Thoracic aorta (tissue), 2 donors: ENCODE measurements at places on chromosomes 5 and 9.

GRCh38 chr5:36659411-36659810, 53.0 kb downstream of the SLC1A3 start:
- no peak overlapping the region for H3K27ac ChIP-seq
- no peaks in the 10 kb centered on the region for H3K36me3 ChIP-seq
- no peak overlapping the region for H3K4me3 ChIP-seq
- no peaks in the 10 kb centered on the region for H3K27me3 ChIP-seq
- peaks cover 5% of the 10 kb centered on the region for H3K4me1 ChIP-seq

DNA sequence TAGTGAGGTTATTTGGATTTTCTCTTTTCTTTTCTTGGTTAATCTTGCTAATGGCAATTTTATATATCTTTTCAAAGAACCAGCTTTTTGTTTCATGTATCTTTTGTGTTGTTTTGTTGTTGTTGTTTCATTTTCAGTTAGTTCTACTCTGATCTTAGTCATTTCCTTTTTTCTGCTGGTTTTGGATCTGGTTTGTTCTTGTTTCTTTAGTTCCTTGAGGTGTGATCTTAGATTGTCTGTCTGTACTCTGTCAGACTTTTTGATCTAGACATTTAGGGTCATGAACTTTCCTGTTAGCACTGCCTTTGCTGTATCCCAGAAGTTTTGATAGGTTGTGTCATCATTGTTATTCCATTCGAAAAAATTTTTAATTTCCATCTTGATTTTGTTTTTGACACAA, 399.7 kb downstream of the TLE1 start:
- no peaks in the 10 kb centered on the region for H3K27me3 ChIP-seq
- H3K36me3 ChIP-seq, result no peaks in the 10 kb centered on the region
- no peak overlapping the region for H3K4me3 ChIP-seq

DNA sequence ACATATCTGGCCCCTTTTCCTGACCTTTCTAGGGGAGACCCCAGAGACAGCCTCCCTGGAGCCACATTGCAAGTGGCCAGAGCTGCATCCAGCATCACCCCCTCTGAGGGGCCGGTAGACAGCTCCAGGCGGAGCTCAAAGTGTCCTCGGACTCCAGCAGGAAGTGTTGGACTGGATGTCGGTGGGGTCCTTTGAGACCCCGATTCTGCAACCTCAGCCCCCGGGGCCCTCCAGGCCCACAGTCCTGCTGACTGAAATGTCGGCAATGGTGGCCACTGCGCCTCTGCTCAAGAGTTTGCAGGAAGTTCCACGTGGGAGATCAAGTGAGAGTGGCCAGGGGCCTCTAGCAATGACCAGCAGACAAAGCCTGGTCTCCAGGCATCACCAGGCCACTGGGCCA, 115.9 kb upstream of the FOXD4L5 start:
- H3K4me1 ChIP-seq, result no peaks in the 10 kb centered on the region
- no peaks in the 10 kb centered on the region for H3K36me3 ChIP-seq
- H3K27me3 ChIP-seq, result no peaks in the 10 kb centered on the region

- H3K27me3 ChIP-seq, result no peaks in the 10 kb centered on the region
- peaks cover 3% of the 10 kb centered on the region for H3K4me1 ChIP-seq
- H3K27ac ChIP-seq, result no peak overlapping the region
- H3K36me3 ChIP-seq, result no peaks in the 10 kb centered on the region
- no peak for DNase-seq
- no peak overlapping the region for H3K4me3 ChIP-seq
These were observed 111.8 kb downstream of the HMHB1 start for GRCh38 chr5:143923634-143924266.

DNA sequence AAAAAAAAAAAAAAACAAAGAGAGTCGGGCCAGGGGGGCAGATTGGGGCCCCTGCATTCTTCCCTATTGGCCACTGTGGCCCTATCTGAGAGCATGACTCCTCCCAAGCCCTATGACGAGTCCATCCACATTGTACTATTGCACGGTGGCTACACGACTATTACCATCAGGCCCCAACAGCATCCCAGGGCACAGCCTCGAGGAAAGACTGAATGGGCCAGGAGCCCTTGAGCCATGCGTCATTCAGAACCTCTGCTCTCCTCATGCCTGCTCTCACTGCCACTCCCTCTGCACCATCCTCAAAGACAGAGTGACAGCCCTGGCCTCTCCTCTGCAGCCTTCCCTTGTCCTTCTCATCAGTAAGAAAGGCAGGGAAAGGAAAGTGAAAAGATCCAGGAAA, 20.2 kb upstream of the ORM1 start:
- H3K27me3 ChIP-seq, result no peaks in the 10 kb centered on the region
- no peak overlapping the region for H3K4me3 ChIP-seq
- no peak for DNase-seq
- H3K36me3 ChIP-seq, result peaks cover 27% of the 10 kb centered on the region

DNA sequence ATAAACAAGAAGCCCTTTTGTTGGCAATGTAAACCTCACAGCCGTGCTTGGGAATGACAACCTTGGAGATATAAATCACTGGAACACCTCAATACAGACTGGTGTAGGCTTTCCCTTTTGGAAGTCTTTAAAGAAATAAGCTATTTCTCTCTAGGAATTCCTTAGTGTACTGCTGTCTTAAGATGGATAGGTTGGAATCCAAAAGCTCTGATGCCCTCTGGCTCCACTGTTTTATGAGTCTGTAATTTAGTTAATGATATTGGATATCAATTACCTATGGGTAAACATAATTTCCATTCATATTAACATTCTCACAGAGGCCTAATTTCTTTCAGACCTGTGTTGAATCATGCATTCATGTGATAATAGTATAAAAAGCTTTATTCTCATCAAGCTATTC, 435.9 kb upstream of the MPDZ start:
- no peak overlapping the region for H3K4me3 ChIP-seq
- DNase-seq, result no peak
- no peaks in the 10 kb centered on the region for H3K27me3 ChIP-seq
- peaks cover 38% of the 10 kb centered on the region for H3K4me1 ChIP-seq

GRCh38 chr9:116172216-116172615, 18.6 kb downstream of the PAPPA start:
- no peaks in the 10 kb centered on the region for H3K27me3 ChIP-seq
- no peaks in the 10 kb centered on the region for H3K4me1 ChIP-seq
- no peak overlapping the region for H3K4me3 ChIP-seq
- H3K36me3 ChIP-seq, result no peaks in the 10 kb centered on the region
- no peak overlapping the region for H3K27ac ChIP-seq

GRCh38 chr5:84403773-84404172, 19.1 kb upstream of the EDIL3 start:
- no peak overlapping the region for H3K27ac ChIP-seq
- no peaks in the 10 kb centered on the region for H3K4me1 ChIP-seq
- H3K4me3 ChIP-seq, result no peak overlapping the region
- H3K27me3 ChIP-seq, result no peaks in the 10 kb centered on the region
- DNase-seq, result no peak

DNA sequence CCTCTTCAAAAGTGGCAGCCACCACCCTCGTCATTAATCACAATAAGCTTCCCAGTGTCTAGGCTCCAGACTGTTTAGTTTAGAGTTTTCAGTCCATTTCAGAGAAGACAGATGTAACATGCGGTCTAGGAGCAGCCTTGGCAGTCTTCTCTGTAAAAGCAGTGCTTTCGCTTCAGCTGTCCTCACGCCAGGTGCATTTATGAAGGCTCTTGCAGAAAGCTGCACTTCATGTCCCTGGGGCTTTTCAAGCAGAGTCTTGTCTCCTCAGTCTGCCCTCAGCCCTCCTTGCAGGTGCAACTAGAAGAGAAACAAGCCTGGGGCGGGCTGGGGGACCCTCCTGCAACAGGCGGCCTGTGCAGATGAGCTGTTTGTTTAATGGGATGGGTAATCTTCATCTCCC, 281.9 kb downstream of the DRD1 start:
- H3K36me3 ChIP-seq, result no peaks in the 10 kb centered on the region
- no peaks in the 10 kb centered on the region for H3K4me1 ChIP-seq
- no peaks in the 10 kb centered on the region for H3K27me3 ChIP-seq
- no peak overlapping the region for H3K4me3 ChIP-seq
- H3K27ac ChIP-seq, result no peak overlapping the region
- no peak for DNase-seq

GRCh38 chr5:170636206-170636605, 132.4 kb downstream of the KCNIP1 start:
- H3K27ac ChIP-seq, result no peak overlapping the region
- no peaks in the 10 kb centered on the region for H3K36me3 ChIP-seq
- H3K27me3 ChIP-seq, result no peaks in the 10 kb centered on the region
- no peak overlapping the region for H3K4me3 ChIP-seq

GRCh38 chr5:98968056-98968564, 39.3 kb upstream of the CHD1 start:
- H3K27me3 ChIP-seq, result no peaks in the 10 kb centered on the region
- no peaks in the 10 kb centered on the region for H3K36me3 ChIP-seq
- H3K4me1 ChIP-seq, result no peaks in the 10 kb centered on the region
- no peak overlapping the region for H3K27ac ChIP-seq

- no peak overlapping the region for H3K27ac ChIP-seq
- no peak overlapping the region for H3K4me3 ChIP-seq
- no peak for DNase-seq
- H3K27me3 ChIP-seq, result no peaks in the 10 kb centered on the region
- H3K36me3 ChIP-seq, result no peaks in the 10 kb centered on the region
These were observed 45.7 kb downstream of the TMEM174 start for GRCh38 chr5:73218552-73219171.

GRCh38 chr5:59042201-59043055, 459.6 kb downstream of the RAB3C start:
- H3K36me3 ChIP-seq, result no peaks in the 10 kb centered on the region
- no peak overlapping the region for H3K4me3 ChIP-seq
- no peak for DNase-seq
- H3K27me3 ChIP-seq, result no peaks in the 10 kb centered on the region
- H3K4me1 ChIP-seq, result peaks cover 10% of the 10 kb centered on the region

GRCh38 chr9:36744678-36745077, 172.0 kb downstream of the MELK start:
- H3K27ac ChIP-seq, result no peak overlapping the region
- no peaks in the 10 kb centered on the region for H3K4me1 ChIP-seq
- no peak for DNase-seq
- no peaks in the 10 kb centered on the region for H3K27me3 ChIP-seq
- no peak overlapping the region for H3K4me3 ChIP-seq

- no peak overlapping the region for H3K4me3 ChIP-seq
- DNase-seq, result no peak
- no peak overlapping the region for H3K27ac ChIP-seq
These were observed 381.1 kb downstream of the ZNF608 start for GRCh38 chr5:124365361-124365801.

GRCh38 chr9:109272045-109272444, 48.8 kb downstream of the EPB41L4B start:
- no peak overlapping the region for H3K4me3 ChIP-seq
- no peaks in the 10 kb centered on the region for H3K27me3 ChIP-seq
- H3K36me3 ChIP-seq, result no peaks in the 10 kb centered on the region
- no peaks in the 10 kb centered on the region for H3K4me1 ChIP-seq
- no peak overlapping the region for H3K27ac ChIP-seq

- H3K27ac ChIP-seq, result peak overlapping the region; percentile 35
- H3K4me3 ChIP-seq, result no peak overlapping the region
- no peaks in the 10 kb centered on the region for H3K36me3 ChIP-seq
- DNase-seq, result no peak
- peaks cover 49% of the 10 kb centered on the region for H3K4me1 ChIP-seq
These were observed 77.5 kb downstream of the GNAQ start for GRCh38 chr9:77954013-77954665.

GRCh38 chr5:94345257-94345656, 273.1 kb downstream of the KIAA0825 start:
- H3K36me3 ChIP-seq, result no peaks in the 10 kb centered on the region
- no peak for DNase-seq
